ENCODE measurements at places on chromosomes 5 and 9.

- no peak for DNase-seq
These were observed 1.7 kb downstream of the DIAPH1 start for GRCh38 chr5:141617128-141617527.

DNA sequence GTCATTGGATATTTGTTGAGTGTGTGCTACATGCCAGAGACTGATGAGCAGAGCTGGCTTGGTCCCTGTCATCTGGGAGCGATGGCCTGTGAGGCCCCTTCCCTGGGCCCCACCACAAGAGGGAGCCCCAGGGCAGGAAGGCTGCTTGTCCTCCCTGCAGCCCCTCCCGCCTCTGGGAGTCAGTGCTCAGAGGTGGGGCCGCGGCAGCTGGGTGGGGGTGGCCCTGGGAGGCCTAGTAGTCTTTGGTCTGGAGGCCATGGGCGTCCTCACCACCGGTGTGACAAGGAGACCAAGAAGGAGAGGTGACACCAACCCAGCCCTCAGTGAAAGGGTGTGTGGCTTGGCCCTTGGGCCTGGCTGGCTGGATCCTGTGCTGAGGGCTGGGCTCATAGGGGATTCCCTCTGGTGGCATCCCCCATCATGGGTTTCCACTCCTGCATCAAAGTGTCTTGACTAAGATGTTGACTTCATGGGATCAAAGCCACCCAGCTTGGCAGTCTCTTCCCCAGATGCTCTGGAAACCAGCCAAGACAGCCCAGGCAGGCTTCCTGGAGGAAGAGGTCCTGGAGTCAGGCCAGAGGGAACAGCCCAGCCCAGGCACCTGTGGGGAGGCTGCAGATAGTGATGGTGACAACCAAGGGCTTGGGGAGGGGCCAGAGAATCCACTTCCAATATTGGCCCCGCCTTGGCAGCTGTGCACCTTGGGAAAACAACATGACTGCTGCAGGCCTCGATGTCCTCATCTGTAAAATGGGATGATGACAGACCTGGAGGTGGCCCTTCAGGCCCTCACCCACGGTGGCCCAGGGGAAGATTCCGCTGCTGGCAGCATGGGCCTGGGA lies 166.7 kb downstream of the GAPVD1 start:
- no peak for DNase-seq

GRCh38 chr9:69499959-69500358 lies 172.2 kb downstream of the APBA1 start:
- no peak for DNase-seq

DNA sequence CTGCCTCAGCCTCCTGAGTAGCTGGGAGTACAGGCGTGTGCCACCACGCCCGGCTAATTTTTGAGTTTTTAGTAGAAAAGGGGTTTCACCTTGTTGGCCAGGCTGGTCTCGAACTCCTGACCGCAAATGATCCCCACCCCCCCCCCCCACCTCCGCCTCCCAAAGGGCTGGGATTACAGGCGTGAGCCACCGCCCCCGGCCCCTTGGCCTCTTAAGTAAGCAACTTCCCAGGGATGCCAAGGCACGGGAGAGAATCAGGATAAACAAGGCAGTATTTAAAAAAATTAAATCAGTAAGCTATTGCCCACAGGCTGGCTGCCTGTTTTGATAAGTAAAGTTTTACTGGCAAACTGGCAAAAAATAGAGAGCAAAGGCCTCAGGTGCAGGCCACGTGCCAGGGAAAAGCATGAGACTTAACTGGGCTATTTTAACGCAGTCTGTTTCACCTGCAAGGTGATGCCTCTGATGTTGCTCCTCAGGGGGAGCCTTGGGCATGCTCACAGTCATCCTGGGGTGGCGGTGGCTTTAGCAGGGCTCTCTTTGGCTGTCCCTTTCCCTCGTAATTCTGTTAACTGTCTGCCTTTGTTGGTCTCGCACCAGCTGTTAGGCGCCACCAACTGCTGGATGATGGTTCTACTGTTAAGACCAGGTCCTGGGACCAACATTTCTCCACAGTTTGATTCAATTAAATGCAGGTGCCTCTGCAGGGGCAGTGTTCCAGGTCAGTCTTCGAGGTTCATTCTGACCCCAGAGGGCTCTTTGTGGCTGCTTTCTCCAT lies 19.4 kb upstream of the RNF130 start:
- DNase-seq = peak; percentile 42

GRCh38 chr5:120778491-120779484 lies 314.7 kb downstream of the PRR16 start:
- DNase-seq = no peak

GRCh38 chr9:116635908-116636307 lies 51.2 kb upstream of the TRIM32 start:
- no peak for DNase-seq

DNA sequence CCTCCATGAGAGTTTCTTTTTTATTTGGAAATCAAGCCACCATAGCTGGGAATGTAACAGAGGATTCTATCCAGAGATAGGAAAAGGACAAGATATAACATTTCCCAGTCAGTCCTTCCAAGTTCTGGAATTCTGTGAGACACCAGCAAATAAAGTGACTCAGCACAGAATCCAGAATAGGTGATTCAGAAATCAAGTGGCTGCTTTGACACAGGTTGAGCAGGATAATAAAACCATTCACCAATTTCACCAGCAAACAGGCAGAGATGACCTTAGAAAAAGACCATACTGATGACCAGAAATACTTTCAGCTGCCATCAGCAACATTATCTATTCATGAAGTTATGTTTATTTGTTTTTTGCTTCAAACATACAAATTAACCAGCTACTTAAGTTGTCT lies 491.5 kb upstream of the TUSC1 start:
- DNase-seq = no peak

- DNase-seq = peak; percentile 35
These were observed 49.9 kb upstream of the GARNL3 start for GRCh38 chr9:127214421-127215267.

DNA sequence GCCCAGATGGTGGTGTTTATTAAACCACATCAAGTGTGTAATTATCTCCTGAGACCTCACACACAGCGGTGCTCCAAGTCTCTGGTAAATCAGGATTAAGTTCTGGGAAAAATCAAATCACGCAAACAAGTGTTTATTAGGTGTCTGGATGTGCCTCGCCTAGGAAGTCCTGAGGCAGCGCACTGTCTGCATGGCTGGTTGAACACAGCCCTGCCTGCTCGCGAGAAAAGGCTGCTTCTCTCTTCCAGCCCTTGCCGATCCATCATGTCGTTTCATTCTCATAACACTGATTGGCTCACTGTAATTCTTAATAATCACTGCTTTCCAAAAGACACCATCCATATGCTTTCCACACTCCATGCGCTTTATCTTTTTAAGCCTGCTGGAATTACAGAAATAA lies 229.6 kb upstream of the DAP start:
- no peak for DNase-seq

DNA sequence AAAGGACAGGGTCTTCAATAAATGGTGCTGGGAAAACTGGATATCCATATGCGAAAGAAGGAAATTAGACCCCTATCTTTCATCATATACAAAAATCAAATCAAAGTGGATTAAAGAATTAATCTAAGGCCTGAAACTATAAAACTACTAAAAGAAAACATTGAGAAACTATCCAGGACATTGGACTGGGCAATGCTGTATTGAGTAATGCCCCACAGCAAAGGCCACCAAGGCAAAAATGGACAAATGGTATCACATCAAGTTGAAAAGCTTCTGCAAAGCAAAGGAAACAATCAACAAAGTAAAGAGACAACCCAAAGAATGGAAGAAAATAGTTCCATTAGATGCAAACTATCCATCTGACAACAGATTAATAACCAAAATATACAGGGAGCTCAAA lies 72.3 kb downstream of the STRBP start:
- no peak for DNase-seq

DNA sequence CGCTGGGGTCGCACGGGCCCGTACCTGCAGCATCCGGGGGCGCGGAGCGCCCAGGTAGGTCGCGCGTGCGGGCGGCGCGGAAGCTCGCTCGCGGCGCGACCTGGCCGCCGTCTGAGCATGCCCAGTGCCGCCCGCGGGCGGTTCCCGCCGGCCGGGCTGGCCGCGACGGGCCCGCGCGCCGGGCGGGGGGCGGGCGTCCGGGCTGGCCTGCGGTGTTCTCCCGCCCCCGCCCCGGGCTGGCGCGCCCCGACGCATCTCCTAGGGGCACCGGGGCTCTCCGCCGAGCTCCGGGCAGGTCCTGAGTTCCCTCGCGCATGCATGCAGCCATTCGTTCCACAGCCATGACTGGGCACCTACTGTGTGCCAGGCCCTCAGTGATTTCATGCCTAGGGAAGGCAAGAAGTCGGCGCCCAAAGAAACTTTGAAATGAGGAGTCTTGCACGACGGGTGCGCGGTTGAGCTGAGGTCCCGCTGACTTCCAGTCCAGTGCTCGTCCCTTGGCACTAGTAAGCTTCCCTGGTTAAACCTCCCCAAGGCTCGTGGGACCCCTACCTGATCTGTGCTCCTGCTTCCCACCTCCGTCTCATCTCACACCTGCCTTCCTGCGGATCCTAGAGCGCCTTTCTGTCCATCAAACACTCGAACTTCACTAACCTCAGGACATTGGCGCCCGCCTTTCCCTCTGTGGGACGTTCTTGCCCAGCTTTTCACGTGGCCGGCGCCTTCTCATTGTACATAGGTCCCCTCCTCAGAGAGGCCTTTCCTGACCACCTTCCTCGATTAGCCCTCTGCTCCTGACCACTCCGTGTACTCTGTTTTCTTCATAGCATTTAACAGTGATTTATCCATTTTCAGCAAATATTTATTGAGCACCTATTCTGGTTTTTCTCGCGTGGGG lies at the start of gene PTPN3:
PTPN3 (minus strand) TSS at position 113 of the 898 bp plus-strand sequence. CDS start 34,873 bp downstream, outside the sequence.
- no peak for DNase-seq

- DNase-seq = no peak
These were observed 22.2 kb downstream of the MROH2B start for GRCh38 chr5:41048986-41049385.

GRCh38 chr9:103798620-103799019 lies 295.5 kb upstream of the SMC2 start:
- DNase-seq = peak; percentile 66

GRCh38 chr5:40570408-40571129 lies 109.1 kb upstream of the PTGER4 start:
- DNase-seq = peak; percentile 76

- DNase-seq = no peak
These were observed 501.9 kb downstream of the PDE4D start for GRCh38 chr5:59391576-59391975.

GRCh38 chr5:161261668-161262323 lies 284.7 kb downstream of the GABRB2 start:
- DNase-seq = no peak

GRCh38 chr5:68285851-68286611 lies 70.5 kb downstream of the PIK3R1 start:
- peak; percentile 73 for DNase-seq

All from inflammatory macrophage treated with lipopolysaccharide for 4 hours (primary cell).